ENCODE measurements at places on chromosomes 5 and 9.

- no peak for DNase-seq
Measured at GRCh38 chr5:74034733-74035132, 408.7 kb downstream of the ARHGEF28 start.

DNA sequence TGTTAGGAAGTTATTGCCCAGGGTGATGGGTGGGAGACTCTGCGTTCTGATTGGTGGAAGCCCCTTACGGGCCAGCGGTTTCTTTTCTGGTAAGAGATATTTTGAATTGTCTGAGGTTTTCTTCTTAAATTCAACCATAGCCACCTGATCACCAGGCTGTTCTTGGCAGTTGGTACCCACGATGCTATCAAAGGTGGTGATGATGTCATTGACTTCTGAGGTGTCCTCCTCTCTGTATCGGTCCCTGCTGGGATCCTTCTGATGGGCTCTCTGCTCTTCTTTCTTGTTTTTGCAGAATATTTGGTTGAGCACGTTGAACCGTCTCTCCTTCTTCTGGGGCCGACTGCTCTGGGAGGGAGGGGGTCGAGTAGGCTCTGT lies 116.6 kb upstream of the IL6ST start:
- DNase-seq, result no peak

- DNase-seq, result no peak
Measured at GRCh38 chr9:37622462-37622861, 28.3 kb upstream of the FRMPD1 start.

- no peak for DNase-seq
Measured at GRCh38 chr5:100667161-100667630, 132.0 kb downstream of the FAM174A start.

DNA sequence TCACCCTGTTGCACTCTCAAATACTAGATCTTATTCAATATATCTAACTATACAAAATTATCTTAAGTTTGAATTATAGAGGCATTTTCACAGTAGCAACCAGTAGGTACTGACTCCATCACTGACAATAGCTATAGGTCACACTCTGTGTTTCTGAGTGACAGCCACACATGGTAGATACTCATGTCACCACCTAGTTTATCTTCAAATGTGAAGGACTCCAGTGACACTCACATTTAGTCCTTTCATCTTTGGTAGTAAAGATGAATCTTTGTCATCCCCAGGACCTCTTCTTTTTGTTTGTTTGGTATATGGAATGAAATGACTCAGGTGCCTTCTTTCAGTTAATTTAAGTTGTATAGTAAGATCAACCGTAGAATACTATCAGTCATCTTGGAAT lies 102.5 kb upstream of the DHFR start:
- DNase-seq, result no peak

DNA sequence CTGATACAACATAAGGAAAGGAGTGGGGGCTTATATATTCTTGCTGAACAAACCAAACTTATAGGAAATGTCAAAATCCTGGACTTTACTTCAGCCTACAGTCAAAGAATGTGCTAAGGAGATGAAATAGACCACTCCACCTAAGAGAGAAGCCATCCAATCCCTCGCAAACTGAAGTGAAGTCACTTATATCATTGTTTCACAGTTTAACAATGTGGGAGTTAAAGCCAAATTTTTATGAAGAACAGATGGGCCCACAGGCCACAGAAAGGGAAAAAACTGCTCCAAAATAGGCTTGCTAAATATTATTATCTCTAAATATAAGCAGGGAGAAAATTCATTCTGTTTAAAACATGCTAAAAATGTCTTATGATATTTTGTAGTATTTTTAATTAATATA lies 233.3 kb downstream of the GAS1 start:
- no peak for DNase-seq

- DNase-seq, result peak; percentile 35
Measured at GRCh38 chr9:76603448-76603895, 144.5 kb downstream of the GCNT1 start.

GRCh38 chr5:73176250-73176649 lies 3.3 kb downstream of the TMEM174 start:
- DNase-seq, result no peak

GRCh38 chr9:108710424-108710823 lies 145.4 kb downstream of the ACTL7B start:
- DNase-seq, result no peak

DNA sequence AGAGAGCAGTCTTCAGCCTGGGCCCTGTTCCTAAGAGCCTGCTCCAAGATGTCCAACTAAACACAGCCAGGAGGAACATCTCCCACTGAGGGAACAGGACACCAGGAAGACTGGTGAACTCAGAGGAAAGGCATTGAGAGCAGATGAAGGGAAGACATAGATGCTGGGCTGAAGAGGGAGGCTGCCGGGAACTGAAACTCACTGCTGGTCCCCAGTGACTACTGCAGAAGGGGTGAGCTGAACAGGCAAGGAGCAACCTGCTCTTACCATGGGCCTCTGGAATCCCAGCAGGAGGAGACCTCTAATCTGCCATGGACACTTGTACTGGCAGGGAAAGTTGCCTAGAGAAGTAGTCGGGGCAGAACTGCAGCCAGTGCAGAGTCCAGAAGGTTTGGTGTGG lies 95.7 kb downstream of the TRPM3 start:
- DNase-seq, result no peak

- peak; percentile 26 for DNase-seq
Measured at GRCh38 chr5:160312134-160312959, at the start of gene CCNJL. Gene CCNJL (minus strand): TSS chr5:160312564. CDS start chr5:160311923, 641 bp downstream.

DNA sequence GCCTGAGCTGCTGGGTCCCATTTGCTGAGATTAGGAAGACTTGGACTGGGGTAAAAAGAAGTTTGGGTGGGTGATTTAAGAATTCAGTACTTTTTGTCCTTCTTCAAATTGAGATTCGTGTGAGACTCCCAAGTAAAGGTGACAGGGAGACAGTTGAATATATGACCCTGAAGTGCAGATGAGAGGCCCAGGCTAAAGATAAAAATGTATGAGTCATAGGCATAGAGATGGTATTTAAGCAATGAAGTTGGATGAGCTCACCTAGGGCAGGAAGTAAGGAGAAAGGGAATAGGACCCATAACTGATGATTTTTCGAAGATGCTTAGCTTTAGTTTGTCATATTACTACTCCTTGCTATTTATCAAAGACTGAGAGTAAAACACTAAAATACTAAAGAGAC lies 255.9 kb upstream of the ADRA1B start:
- DNase-seq, result no peak

- no peak for DNase-seq
Measured at GRCh38 chr9:92947268-92948037, at the start of gene FGD3. Gene FGD3 (plus strand): TSS chr9:92947523. CDS start chr9:92976257, 28,734 bp downstream.
